Muscle of arm (tissue), 14 donors: ENCODE measurements at places on chromosomes 3 and 15.
A peak's percentile ranks its signal among the peaks of the same experiment; 100 is the strongest.

DNA sequence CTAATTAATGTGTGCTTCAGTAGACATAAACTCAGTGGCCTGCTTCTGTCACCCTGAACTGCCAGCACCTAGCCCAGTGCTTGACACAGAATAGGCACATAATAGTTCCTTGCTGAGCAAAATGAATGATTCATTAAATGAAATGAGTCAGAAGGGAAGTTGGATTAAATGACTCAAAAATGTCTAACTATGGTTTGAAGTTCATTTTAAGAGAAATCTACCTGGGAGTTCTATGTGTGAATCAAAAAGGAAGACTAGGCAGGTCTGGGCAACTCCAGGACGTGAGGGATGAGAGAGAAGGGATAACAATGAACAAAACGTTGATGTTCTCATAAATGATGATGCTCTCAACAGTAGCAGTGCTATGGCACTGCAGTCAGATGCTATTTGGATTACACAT, 175.0 kb downstream of the CFAP20DC start:
- no peak for DNase-seq

DNA sequence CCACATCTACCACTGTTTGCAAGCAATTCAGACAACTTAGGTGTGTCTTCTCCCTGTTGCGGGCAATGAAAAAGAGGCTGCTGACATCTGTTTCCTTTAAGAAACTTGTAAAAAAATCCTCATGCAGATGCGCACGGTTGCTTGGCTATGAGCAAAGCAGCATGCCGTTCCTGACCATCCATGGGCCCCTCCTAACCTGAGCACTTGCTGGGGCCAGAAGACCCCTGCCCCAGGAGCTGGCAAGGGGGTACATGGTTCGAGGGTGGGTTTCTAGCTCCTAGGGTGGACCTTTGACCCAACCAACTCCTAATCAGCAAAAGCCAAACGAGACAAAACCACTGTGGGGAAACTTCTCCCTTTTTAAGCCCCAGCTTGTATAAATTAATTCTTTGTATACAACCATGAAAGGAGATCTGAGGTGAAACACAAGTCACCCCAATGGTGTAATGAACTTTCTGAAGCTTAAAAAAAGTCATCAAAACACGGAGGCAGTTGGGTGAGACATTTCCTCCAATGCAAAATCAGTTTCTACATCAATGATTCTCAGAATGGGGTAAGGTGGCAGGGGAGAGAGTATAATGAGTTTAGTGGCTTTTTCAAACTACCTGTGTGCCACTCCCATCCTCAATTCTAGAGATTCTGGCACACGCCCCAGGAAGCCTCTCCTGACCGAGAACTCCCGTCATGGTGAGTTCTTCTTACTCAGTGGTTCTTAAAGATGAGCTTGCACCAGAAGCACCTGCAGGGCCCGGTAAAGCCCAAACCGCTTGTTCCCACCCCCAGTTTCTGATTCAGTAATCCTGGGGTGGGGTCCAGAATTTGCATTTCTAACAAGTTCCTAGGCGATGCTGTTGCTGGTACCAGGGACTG, 44.1 kb downstream of the CPN2 start:
- no peak for DNase-seq

- no peak for DNase-seq
Measured at GRCh38 chr3:114671741-114672510, 378.1 kb downstream of the TIGIT start.

DNA sequence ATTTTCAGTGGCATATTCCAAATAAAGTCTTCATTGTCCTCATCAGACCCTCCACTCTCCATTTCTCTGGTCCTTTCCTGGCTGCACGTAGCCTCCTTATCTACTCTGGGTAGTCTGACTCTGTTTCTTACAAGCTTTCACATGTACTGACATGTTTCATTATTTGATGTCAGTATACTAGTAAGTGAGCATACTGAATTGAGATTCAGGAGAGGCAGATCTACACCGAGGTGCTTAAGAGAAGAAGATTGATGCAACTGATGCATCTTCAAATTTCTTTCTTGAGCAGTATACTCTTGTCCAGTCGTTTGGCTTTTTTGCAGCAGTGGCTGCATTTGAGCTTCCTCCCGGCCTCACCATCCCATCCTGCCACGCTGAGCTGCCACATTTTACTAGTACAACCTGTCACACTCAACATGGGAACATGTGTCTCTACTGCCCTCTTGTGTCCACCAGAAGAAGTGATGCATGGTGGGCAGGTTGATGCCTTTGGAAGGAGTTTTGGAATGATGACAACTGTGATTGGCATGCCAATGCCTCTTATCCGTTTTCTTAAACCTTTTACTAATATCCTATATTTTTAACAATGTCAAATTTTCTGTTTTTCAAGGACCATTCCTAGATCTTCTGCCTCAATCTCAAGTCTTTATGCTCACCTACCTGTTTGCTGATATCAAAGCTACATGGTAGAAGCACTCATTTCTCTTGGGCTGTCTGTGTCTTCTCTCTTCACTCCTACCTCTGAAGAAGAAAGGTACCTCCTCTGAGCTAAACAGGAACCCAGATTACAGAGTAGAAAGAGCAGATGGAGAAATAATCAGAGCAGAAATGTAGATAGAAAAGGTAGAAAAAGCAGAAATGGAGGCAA, 38.7 kb downstream of the GUCA1C start:
- peak; percentile 29 for DNase-seq

DNA sequence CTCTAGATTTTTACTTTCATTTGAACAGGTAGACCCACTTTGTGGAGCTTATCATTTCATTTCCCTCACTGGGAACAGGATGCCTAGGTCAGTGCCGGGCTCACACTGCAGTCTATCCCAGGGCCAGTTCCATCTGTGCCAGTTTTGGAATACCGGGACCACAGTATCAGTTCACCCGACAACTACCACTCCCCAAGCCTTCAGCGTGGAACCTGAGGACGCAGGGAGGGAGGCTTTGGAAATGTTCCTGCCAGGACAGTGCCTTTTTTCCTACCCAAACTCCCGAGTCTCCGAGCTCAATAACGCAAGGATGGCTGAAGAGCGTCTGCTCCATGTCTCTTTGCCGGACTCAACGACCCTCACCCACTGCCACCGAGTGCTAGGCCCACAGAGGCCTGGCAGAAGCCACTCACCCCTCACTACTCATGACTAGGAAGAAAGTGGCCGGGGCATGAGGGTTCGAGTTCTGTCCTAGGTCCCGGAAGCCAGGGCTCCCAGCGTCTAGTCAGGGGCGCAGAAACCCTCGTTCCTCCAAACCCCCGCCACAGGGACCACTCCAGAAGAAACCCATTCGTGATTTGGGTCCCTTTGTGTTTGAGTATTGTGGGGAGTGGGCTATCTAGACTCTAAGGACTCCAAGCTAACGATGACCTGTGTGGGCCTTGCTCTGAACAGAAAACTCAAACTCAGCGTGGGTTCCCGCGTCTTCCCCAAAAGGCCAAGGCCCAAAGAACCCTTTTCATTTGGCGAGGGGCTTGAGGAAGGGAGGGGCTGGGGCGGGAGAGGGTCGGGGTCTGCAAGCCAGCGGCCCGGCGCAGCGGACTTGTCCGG, 11.4 kb downstream of the ZIC1 start:
- DNase-seq: no peak

- no peak for DNase-seq
Measured at GRCh38 chr15:67096546-67097294, 31.3 kb downstream of the SMAD3 start.

DNA sequence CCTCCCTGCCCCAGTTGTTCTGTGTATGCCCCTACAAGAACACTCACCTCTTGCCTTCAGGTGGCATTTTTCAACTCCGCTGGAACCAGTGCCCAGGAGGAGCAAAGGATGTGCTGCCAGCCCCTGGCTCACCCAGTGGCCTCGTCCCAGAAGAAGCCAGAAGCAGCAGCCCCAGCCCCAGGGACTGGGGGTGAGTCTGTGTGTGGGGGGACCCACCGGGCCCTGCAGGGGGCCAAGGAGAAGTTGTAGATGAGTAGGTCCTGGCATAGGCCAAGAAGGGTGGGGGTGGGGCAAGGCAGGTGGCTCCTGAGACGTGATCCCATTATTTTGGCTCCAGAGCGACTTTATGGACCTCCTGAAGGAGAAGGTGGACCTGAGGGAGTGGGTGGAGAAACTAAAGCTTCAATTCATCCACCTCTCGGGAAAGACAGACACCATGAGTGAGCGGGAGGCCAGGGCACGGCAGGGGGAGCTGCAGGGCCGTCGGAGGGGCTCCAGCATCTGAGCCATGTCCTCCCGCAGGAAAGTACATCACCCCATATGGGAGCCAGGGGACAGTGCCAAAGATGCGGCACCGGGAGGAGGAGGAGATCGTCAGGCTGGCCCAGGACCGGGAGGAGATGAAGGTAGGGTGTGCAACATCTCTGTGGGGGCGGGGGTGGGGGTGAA, 29.3 kb downstream of the NGRN start:
- no peak for DNase-seq

- DNase-seq: no peak
Measured at GRCh38 chr15:62474771-62475124, 309.7 kb upstream of the C2CD4B start.

GRCh38 chr3:141114816-141115460, 63.8 kb downstream of the SPSB4 start:
- DNase-seq: no peak

DNA sequence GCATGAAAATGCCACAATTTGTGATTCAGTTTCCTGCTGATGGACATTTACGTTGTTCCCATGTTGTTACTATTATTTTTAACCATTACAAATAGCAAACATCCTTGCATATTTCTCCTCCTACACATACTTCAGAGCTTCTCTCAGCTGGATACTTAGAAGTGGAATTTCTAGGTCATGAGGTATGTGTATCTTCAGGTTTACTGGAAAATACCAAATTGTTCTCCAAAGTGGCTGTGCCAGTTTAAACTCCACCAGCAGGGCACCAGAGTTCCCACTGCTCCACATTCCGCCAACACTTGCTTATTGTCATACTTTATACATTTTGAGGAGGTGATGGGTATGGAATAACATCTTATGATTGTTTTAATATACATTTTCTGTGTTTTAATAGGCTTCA, 45.7 kb downstream of the PRR23E start:
- no peak for DNase-seq

- no peak for DNase-seq
Measured at GRCh38 chr3:175893566-175893965, 1034.4 kb downstream of the NAALADL2 start.
